ENCODE measurements at places on chromosomes 2 and 18.

DNA sequence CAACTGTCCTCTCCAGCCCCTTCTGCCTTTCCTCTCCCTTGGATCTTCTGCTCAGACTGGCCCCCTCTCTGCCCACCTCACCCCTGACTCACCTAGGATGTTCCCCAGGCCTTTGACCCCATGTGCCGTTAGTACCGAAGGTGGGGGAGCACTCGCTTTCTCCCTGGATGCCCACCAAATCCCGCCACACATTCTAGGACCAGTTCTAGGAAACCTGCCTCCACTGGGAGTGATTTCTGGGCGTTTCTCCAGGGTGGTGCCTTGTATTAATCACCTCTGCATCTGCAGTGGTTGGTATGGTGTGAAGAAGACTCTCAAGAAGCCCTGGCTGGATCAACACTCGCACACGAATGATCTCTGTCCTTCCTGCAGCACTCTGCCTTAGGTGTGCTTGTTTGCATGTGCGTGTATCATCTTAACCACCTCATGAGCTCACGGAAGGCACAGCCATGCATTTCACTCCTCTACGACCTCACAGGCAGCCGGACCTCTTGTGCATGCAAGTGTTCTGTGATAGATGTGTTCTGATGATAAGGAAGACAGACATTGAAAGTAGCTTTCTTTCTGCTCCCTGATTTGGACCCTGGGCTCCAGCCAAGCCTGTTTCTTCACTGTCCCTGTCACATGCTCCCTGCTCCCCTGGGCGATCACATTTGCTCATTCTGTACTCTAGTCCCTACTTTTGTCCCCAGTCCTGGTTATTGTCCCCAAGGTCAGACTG, 69.4 kb downstream of the LIPG start:
- DNase-seq: no peak

- no peak for DNase-seq
Measured at GRCh38 chr2:98909317-98910211, 26.5 kb downstream of the CRACDL start.

DNA sequence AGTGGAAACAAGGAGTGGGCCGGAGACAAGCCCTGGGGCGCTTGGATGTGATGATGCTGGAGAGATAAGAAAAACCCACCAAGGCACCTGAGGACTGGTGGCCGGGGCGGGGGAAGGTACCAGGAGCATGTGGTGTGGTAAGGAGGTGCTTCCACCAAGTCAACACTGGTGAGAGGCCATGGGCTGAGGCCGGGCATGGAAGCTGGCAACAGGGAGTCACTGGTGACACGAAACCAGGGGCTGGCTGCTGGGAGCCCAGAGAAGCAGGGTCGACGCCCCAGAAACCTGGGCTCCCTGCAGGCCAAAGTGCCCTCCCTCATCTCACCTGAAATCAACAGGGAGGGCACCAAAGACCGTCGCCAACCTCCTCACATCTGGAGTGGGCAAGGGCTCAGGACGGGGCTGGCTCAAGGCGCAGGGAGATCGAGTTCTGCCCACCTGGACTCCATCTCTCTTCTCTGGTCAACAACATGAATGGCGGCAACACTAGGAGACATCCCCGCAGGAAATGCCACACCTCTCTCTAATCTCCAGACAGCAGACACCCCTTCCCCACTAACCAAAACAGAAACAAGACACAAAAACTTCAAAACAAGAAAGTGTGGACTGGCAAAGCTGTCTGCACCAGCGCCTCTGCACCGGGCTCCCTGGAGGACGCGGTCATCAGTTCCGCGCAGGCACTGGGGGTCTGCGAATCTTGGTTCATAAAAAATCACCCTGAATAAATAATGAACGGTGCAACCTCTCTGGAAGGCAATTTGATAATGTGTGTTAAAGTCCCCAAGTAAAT, 185.5 kb downstream of the HDAC4 start:
- DNase-seq: no peak

DNA sequence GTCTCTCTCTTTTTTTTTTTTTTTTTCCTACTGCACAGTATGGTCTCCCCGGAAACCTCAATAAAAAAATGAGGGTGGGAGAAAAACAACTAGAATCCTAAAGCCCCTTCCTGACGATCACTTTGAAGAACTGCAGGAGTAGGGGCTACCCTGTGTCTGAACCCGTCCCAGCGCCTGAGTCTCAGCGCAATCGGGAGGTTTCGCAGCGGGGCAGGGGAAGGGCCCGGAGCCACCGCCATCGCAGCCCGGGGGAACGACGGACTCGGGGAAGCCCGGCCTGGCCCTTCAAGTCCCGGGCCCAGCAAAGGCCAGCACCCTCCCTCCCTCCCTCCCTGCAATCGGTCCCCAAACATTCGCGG, 411 bp downstream of the NARS1 start:
- no peak for DNase-seq

DNA sequence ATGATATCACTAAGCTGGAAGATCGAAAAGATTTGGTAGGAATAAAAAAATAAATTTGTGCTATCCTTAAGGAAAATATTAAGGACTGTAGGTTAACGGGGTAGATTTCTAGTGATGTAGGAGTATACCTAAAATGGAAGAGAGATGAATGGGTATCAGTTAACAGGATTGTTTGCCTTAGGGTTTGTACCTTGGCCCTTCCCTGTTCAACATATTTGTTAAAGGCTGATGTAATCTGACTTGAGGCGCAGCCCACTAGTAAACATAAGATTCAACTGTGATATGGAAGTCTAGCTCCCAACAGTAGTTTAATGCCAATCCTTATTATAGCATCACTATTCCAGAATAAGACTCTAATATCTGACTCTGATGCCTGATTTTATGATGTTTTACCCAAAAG, 685.2 kb downstream of the DCC start:
- no peak for DNase-seq

DNA sequence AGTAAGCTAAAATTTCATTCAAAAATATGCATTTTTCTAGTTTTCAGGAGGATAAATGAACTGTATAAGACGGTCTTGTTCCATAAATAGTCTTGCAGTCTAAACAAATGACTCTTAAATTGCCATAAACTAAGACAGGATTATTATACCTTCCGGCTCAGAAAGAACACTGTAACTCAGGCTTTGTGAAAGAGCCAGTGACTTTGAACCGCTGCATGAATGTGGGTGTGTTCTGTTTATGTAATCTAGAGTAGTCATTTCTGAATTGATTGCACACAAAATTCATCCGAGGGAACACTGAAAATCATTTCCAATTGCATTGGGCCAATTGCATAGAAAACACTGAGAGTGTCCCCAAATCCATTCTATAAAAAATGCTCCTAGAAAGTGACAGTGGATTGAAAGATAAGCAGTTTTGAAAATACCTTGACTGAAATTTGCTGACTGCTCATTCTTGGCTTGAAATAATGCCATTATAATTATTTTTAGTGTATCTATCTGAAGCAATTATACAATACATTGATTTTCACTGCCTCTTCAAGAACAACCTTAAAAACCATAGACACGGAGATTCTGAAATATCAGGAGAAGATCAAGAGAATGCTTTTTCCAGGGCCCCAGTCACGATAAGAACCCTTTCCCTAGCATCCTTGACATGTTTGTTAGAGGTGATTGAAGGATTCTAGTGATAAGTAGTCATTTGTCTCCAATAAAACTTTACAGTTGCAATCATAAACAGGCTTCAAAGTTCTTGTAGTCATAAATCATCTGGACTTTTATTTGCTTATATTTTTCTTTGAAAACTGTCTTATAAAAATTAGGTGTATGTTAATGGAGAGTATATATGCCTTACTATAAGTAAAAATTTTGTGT, 55.4 kb downstream of the CNTNAP5 start:
- no peak for DNase-seq

DNA sequence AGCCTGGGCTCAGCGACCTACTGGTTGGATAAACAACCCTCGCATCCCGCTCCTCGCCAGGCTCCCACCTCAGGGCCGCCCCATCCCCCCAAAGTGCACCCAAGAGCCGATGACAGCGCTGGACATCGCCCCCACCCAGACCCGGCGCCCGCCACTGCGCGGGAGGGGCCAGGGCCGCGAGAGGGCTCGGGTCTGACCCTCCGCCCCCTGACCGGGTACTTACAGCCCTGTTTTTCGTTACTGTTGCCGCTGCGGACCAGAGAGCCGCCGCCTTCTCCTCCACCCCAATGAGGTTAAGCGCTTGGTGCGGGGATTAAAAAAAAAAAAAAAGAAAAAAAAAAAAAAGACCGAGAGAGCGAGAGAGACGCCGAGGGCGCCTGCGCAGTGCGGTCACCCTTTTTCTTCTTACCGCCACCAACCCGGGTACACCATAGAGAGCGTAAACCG, at the start of gene CLASP1:
Gene CLASP1 (minus strand): TSS at position 314 of the 447 bp plus-strand sequence. CDS start 43,567 bp downstream, outside the sequence.
- DNase-seq: no peak

DNA sequence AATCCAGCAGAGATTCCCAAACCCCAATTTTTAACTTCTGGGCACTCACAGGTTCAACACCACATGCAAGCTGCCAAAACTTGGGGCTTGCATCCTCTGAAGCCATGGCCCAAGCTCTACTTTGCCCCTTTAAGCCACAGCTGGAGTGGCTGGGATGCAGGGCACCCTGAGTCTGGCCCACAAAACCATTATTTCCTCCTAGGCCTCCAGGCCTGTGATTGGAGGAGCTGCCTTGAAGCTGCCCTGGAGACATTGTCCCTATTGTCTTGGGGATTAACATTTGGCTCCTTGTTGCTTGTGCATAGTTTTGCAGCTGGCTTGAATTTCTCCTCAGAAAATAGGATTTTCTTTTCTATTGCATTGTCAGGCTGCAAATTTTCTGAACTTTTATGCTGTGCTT, 109.8 kb upstream of the RPRM start:
- DNase-seq: no peak

All from fibroblast of skin of left biceps (primary cell).